ENCODE measurements at places on chromosomes 11 and 22.

DNA sequence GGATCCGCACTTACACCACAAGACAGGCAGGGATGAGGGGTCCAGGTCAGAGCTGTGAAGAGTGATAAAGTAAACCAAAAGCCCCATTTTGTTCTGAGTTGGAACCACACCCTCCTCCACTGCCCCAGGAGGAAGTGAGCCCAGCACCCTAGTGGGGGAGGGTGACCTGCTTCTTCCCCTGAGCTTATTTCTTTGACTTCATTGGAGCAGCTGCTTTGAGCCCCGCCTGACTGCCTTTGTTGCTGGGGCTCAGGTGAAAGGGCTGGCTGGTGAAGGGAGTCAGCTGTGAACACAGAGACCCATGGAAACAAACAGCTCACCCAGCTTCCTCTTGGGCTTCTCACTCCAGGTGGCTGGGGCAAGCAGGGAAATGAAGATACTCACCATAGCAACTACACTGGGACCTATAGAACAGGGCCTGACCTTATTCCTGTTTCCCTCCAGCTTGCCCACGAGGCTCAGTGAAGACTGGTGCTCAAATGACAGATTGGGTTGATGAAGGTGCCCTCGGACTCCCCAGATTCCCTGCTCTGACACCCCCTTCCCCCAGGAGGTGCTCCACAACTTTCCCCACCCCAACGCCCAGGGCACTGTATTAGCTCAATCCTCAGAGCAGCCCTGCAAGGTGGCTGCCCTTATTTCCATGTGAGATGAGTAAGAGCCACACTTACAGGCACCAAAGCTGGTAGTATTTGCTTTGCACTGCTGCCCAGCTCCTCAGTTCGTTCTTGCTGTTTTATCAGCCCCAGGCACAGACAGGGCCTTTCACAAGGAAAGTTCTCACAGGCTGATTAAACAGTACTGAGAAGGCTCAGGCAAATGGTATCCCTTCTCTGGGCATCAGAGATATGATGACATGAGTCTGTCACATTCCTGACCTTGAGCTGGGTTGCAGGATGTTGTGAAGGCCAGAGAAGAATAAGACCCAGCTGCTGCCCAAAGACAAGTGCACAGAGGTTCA, 2.4 kb downstream of the UCP2 start:
- DNase-seq, result peak; percentile 76

DNA sequence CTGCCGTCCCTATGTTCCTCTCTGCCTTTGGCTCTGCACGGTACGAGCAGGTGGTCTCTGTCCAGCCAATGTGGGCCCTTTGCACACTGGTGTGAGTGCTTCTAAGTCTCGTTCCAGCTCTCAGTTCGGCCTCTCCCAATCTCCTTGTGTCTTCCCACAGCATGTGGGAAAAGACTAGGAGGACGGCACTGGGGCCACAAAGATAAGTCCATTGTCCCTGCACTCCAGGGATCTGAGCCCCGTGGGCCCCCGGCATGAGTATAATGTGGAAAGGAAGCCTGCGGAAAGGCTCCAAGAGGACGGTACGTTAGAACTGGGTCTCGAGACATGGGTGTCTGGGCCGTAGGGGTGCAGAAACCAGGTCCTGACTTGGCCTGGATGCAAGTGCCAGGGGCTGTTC, 16.4 kb downstream of the MYEOV start:
- DNase-seq, result peak; percentile 33

DNA sequence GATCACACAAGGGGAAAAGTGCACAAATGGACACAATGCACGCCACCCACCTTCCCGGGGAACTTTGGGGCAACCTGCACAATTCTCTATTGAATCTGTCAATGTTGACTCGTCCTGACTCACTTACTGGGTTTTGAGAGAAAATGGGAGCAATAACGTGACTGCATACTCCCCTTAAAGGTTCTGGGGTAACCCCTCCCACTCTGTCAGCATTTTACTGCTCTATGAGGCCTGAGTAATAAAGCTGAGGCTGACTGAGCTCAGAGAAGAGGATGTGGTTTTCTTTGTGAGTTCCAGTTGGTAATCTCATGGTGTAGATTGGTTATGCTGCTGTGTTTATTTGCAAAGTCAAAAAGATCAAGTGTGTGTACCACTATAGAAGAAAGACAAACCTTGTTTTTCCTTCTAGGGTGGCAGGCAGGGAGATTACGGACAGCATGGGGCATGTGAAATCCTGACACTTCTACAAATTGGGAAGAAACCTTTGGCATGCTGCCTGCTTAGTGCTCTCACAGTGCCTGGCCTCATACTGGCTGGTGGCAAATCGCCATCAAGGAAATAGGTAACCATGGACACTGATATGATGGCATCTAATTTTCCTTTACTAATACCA, 16.1 kb upstream of the APOA1 start:
- no peak for DNase-seq

GRCh38 chr11:115873813-115874212, 369.6 kb upstream of the CADM1 start:
- DNase-seq, result no peak

DNA sequence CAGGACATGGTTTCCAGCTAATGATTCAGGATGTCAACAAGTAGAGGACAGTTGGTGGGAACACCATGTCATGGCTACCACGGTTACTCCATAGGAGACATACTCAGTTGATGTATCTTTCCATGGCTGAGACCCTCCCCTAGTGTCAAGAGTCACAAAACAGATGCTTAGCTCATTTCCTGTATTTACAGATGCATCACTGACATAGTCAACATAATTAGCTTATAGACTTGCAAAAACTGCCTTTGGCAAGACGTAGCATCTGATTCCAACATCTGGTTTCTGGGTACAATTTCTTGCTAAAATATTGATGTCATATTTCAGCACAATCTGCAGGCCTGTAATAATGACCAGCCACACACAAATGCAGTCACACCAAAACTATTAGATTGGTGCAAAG, 550.3 kb downstream of the FAM181B start:
- DNase-seq, result no peak

- no peak for DNase-seq
Measured at GRCh38 chr11:45593992-45594391, 71.4 kb downstream of the CHST1 start.

GRCh38 chr11:12993626-12994025, 15.5 kb upstream of the RASSF10 start:
- DNase-seq, result no peak

- peak; percentile 59 for DNase-seq
Measured at GRCh38 chr11:358129-358800, 11.0 kb upstream of the B4GALNT4 start.

GRCh38 chr11:126700768-126701519, 299.6 kb downstream of the KIRREL3 start:
- DNase-seq, result no peak

- DNase-seq, result no peak
Measured at GRCh38 chr11:111460856-111461255, 51.3 kb downstream of the BTG4 start.

DNA sequence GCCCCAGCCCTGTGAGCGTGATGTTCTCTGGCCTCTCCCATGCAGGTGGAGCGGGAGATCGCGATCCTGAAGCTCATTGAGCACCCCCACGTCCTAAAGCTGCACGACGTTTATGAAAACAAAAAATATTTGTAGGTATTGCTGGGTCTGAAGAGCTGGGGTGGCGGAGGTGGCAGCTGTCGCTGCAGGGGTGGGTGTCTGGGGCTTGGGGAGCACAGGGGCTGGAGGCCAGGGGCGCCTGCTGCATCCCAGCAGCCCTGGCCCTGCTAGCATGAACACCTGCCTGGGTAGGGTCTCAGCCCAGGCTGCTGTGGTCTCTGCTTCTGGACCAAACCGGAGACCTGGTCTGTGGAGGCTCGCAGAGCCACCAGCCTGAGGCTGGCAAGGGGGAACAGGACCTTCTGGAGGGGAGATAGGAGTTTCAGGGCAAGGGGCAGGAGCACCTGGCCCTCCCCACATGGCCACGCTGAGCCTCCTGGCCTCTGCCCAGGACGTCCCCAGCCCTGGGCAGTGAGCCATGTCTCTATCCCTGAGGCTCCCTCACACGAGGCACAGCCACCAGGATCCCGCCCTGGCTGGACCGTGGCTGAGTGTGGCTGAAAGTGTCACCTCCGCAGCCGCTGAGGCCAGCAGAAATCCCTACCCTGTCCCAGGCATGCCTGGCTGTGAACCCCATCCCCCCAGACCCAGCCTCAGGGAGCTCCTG, 48.2 kb downstream of the MOB2 start:
- no peak for DNase-seq

- no peak for DNase-seq
Measured at GRCh38 chr11:104738918-104739317, 159.3 kb downstream of the CASP12 start.

- no peak for DNase-seq
Measured at GRCh38 chr11:60360621-60361020, 17.7 kb upstream of the MS4A7 start.

- DNase-seq, result no peak
Measured at GRCh38 chr11:47470671-47471070, 21.7 kb upstream of the RAPSN start.

- no peak for DNase-seq
Measured at GRCh38 chr11:73577496-73577917, 20.4 kb downstream of the FAM168A start.

DNA sequence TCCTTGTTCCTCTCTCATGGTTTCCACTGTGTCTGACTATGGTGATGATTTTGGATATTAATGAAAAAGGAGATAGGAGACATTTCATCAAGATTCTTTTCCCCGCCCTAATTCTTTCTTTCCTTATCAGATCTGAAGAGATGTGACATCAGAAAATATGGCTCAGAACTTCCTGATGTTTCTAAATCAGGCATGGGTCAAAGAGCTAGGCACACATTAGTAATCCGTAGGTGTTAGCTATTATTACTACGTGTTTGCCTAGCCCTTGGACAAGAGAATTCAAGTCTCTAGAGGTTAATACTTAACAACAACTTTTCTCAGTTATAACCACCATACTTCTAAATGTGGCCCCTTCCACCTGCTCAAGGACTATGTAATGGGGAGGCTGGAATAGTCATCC, 5.8 kb downstream of the JOSD1 start:
- no peak for DNase-seq

- DNase-seq, result no peak
Measured at GRCh38 chr22:37324340-37325038, 42.2 kb downstream of the CYTH4 start.
